ENCODE measurements at places on chromosomes 7 and 10.

DNA sequence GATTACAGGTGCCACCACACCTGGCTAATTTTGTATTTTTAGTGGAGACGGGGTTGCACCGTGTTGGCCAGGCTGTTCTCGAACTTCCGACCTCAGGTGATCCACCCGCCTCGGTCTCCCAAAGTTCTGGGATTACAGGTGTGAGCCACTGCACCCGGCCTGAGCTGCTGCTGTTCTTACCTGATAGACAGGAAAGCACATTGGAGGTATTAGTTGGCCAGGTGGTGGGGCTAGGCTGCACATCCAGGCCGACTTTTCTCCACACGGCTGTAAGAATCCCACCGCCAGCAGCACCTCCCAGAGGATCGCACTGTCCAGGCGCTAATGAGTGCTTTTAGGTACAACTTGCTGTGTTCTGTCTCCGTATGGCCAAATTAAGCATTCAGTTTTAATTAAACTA is 112.6 kb downstream of the WDR37 start:
- no peak for DNase-seq

- DNase-seq = no peak
Observed at GRCh38 chr7:74708569-74709275, 51.2 kb downstream of the GTF2I start.

DNA sequence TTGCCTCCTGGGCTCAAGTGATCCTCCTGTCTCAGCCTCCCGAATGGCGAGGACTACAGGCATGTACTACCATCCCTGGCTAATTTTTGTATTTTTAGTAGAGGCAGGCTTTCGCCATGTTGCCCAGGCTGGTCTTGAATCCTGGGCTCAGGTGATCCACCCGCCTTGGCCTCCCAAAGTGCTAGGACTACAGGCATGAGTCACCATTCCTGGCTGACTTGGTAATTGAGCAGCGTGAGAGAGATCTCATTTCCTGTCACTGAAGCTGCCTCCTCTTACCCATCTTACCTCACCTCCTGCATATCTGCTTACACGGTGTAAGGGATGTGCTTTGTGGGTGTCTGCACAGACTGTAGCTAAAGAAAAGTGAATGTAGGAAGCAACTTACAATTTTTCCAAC is 9.7 kb downstream of the IFIT3 start:
- no peak for DNase-seq

DNA sequence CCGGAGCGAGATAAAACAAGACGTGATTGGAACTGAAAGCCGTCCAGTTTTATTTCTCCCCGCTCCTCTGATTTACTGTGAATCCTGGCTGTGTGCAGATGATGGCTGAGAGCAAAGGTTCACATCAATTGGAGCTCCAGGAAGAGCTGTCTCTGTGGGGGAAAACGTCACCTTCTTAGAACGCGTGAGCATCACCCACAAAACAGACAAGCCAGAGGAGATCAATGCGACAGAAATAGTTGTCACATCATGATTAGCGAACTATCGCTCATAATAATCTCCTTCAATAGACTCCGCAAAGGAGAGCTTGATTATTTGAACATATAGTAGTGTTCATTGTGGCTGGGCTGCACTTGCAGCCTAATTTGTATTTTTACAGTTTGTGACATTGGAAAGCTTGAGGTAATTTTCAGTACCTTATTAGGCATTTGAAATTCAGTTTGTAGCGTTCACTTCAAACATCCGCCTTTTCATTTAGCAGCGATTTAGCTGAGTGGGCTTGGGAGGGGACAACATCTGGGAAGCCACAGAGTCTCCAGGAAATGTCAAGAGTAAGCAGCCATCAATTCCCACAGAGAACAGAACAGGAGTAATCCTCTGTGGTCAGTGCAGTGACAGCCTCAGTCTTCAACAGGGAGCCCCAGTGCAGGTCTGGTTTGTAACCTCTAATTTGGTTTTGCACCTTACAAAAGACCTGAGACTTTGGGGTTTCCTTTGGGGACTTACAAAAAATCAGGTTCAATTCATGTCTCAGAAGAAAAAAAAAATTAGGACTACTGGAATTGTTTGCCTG is 276.8 kb upstream of the PFKP start:
- DNase-seq = no peak

DNA sequence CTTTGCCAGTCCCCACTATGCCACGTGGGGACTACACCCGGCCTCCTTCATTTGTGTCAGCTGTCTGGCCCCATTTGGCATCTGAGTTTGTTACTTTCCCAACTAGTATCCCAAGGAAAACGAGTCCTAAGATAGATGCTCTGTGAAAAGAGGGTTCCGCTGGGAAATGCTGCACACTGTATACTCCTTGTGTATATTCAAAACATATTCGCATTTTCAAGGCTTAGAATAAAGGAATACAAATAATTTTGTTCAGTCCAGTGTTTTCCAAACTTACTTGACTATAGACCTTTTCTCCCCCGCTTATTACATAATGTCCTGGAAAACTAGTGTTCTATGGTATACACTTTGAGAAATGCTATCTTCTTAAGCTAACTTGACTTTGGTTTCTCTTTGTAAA is 167.8 kb upstream of the IMMP2L start:
- DNase-seq = no peak

GRCh38 chr7:34759477-34760125 is 101.6 kb downstream of the NPSR1 start:
- DNase-seq = peak; percentile 13

- no peak for DNase-seq
Observed at GRCh38 chr10:44334621-44335184, 50.2 kb downstream of the CXCL12 start.

DNA sequence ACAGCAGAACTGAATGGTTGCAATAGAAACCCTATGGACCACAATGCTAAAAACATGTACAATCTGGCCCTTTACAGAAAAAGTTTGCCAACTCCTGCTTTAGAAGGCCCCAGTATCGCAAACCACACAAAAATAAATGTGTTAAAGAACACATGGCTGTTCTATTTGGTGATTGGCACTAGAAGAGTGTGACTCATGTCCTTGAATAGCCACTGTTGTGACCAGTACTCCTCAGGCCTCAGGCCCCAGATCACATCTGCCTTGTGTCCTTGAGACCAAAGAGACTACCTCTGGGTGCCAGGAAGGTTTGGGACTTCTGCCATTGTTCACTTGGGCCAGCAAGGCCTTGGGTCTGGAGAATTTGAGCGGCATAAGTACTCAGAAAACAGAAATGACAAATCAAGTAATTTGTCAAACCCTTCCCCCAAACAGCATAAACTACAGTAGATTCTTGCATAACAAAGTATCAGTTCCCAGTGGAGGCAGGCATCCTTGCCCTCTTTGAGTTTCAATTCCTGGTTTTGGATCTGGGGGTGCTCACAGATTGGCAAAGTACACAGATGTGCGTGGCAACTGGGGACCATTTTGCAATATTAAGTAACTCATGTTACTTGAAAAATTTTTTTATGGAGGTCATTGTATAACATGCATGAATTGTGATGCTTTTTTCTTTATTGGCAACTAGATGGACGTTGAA is 50.2 kb downstream of the MTURN start:
- no peak for DNase-seq

- peak; percentile 43 for DNase-seq
Observed at GRCh38 chr10:133044401-133044811, 43.3 kb upstream of the ADGRA1 start.

GRCh38 chr10:100339236-100339635 is 7.8 kb upstream of the SCD start:
- DNase-seq = no peak

DNA sequence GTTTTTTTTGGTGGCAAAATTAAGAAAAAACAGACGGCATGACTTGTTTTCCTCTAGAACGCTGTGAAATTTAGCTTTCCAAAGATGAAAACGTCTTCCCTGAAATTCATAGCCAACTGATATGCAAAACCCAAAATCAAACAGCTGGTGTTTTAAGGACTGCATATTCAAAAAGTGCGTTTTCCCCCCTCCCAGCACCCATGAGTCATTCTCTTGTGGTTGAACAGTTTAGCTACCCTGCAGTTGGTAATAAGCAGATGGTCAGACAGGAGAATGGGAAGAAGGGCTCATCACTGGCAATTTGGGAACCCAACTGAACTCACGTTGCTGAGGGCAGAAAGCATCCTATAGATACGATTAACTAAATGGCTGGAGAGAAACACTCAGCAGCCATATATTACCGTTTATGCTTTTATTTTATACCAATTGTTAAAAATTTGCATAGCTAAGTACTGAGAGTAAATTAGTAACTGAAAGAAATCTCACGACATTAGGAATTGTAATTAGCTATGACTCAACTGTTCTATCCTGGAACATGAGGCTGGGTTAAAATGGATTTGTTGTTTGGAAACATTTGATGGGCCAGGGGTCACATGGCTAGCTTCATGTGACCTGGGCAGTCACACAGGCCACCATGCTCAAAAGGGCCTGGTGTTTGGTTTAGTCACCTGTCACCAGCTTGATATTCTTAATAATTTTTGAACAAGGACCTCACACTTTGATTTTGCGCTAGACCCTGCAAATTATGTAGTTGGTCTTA is 343.1 kb downstream of the PHTF2 start:
- no peak for DNase-seq

- peak; percentile 59 for DNase-seq
Observed at GRCh38 chr7:127629268-127629854, 11.4 kb upstream of the PAX4 start.

GRCh38 chr10:34432589-34432988 is 382.5 kb downstream of the PARD3 start:
- DNase-seq = no peak

DNA sequence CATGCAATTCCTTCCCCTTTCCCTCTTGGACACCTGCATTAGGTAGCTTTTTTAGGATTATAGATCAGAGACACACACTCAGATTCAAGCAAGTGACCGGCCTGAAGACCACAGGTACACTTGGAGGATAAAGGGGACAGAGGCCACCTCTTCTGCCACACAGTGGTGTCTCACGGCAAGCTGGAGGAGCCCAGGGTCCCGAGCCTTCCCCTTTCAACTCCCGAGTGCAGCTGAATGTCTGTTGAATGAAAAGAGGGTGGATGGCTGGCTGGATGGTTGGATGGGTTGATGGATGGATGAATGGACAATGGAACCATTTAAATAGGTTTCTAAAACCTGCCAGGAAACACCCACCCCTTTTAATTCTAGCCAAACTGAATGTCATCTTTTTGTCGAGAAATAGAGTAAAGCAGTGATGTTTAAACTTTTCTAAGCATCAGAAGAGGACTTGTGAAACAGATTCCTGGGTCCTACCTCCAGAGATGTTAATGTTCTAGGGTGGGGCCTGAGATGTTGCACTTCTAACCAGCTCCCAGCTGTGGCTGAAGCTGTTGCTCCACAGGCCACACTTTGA is 49.2 kb upstream of the ZMIZ1 start:
- DNase-seq = no peak

DNA sequence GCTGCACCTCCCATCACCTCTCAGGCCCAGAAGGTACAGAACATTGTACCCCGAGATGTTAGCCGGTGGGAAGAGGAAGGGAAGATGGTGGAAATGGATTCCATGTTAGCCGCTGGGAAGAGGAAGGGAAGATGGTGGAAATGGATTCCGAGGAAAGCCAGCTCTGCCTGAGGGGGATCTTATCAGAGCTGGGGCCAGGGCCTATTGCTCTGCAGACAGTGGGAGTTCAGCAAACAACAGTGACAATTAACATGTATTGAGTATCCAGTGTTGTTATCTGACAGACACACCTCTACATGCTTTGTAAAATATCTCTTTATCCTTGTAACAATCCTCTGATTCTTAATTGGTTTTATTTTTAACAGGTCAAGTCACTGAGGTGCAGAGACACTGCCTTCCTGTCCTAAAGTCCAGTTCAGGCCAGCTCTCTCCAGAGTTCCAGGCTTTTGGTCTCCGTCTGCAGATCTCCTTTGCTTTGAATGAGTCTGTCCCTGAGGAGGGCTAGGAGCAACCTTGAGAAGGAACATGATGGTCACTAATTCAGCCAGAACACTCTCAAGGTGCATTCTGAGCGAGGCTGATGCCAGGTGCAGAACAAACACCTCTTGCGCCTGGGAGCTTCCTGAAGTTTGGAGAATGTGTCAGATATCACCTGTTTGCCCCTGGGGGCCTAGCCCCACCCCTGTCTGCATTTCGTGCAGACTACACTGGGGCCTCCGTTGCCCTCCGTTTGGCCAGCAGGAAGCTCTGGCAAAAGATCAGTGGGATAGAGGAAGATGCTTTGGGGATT is 82.4 kb upstream of the PODXL start:
- no peak for DNase-seq

DNA sequence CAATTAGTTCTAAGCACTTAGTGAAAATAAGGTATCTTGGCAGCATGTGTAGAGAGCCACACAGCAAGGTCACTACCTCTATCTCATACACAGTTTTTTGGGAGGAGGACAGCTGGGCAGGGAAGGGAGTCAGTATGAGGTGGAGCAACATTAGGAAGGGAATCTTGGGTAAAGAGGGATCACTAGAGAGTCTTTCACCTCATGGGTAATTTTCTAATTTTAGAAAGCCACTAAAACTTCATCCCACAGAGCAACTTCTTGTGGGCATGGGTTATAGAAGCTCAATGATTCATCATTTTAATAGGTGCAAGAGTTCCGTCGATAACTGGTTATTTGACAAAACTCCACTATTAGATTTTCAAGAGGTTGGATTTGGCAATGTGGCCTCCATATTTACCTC is 2.5 kb downstream of the NRAP start:
- no peak for DNase-seq

DNA sequence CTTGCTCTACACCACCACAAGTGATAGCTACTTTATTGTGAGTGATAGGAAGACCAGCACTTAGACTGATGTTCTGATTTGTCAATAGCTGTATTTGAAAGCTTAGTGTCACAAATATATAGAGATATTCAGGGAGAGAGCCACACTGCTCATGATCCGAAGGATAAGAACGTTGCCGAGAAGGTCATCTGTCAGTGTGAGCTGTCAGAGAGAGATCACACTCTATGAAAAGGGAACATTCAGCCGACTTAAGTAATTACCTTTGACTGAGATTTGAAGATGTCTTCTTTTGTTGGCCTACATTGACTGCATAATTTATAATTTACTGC is 322.6 kb downstream of the TFEC start:
- DNase-seq = no peak

- DNase-seq = no peak
Observed at GRCh38 chr10:26700884-26701630, 3.6 kb downstream of the PDSS1 start.

DNA sequence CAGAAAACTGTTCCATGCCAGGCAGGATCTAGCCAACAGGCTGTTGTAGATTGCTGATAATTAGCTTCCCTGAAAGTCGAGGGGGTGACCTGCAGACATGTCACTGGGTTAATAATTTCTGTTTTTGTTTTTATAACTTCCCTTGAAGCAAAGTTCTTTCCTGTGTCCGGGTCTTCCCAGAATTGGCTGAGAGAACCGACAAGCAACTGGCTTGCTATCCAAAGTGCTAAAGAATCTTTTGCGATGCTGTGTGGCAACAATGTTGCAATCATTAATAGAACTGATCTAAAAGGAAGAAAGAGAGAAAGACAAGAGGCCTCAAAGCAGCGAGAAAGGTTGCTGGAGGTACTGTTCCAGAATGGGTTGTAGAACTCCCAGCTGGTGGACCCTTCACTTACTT is 132.1 kb upstream of the DPP6 start:
- DNase-seq = no peak

DNA sequence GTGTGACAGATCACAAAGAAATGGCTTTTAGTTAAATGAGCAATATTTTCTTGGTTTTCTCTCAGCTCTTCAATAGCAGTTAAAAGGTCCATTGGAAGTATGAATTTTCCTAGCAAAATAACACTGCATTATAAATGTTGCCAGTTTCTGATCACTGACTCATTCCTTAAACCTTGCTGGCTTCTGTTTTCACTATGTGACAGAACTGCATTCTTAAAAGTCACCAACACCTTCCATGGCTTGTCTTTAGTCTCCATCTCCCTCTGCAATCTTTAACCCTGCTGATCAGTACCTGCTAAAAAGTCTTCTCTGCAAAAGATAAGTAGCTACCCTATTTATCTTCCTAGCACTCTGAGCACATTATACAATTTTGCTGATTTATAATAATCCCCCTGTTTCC is 405.0 kb upstream of the LRRN3 start:
- no peak for DNase-seq
